Stimulated activated CD8-positive, alpha-beta memory T cell treated with anti-CD3 and anti-CD28 coated beads, Interleukin-2, amount 100 ng/mL, for 1 hour (primary cell): ENCODE measurements at places on chromosomes 5 and 9.

DNA sequence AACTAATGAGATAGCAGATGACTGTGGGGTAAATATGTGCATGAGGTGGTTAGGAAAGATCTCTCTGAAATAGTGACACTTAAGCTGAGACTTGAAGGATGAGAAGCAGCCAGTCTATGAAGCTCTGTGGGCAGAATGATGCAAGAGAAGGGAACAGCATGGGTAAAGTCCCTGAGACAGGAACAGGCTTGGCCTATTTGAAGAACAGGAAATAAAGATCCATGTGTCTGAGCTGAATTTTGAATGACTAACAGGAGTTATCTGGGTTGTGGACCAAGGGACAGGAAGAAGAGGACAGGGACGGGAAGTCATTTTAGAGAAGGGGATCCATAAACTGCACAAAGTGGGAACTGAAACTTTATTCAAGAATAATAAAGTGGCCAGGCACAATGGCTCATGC is 25.6 kb upstream of the HMGCS1 start:
- DNase-seq: no peak

GRCh38 chr5:39148983-39149534 is 70.3 kb downstream of the FYB1 start:
- no peak for DNase-seq

GRCh38 chr9:93813221-93814076 is 141.7 kb downstream of the BARX1 start:
- DNase-seq: no peak

- no peak for DNase-seq
These were observed 10.2 kb upstream of the LCP2 start for GRCh38 chr5:170307575-170308465.

DNA sequence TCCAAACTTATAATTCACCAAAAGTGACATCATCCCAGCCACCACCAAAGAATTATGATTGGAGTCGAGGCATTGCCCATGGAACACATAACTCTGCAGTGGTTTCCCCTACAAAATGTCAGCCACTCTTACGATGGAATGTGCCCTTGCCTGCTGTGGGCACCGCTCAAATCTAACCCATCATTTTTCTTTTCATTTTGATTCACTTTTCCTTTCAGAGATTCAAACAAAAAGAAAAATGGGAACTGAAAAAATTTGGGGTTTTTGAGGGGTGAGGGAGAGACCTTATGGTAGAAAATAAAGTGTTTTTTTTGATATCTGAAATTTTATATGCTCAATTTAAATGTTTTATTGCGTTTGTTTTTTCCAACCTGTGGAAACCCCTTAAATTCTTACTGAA is 28.1 kb downstream of the SMARCA2 start:
- DNase-seq: no peak

DNA sequence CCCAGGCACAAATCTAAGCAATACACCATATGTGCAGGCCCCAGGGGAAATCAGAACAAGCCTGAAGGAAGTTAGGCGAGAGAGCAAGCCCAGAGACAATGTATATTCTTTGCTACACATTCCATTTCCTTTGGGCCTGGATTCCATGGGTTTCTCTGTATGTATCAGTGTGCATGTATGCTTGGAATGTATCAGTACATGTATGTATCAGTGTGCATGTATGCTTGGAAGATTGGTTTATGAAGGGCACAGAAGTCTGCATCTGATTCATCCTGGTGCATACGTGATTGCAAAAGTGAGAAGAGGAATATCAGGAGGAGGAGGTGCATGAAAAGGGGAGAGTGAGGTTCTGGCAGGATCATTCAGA is 232.6 kb upstream of the ANKRD55 start:
- no peak for DNase-seq

DNA sequence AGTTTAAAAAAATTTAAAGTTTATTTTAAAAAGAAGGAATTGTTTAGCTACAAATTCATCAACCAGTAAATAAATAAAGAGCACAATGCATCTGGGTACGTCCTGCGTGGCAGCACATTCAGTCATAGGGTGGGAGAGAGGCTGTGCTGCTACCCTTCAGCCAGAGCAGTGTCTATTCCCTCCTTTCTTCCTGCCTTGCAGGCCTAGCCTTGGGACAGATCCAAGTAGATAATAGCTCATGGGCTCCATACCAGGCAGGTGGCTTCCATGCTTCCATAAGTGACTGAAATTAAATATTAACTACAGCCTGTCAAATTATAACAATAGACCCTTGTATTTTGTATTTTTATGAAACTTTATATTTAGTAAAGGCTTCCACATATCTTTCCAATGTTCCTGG is 408.3 kb upstream of the RGMB start:
- DNase-seq: no peak

- DNase-seq: no peak
These were observed 79.9 kb downstream of the AOPEP start for GRCh38 chr9:94806307-94806893.

DNA sequence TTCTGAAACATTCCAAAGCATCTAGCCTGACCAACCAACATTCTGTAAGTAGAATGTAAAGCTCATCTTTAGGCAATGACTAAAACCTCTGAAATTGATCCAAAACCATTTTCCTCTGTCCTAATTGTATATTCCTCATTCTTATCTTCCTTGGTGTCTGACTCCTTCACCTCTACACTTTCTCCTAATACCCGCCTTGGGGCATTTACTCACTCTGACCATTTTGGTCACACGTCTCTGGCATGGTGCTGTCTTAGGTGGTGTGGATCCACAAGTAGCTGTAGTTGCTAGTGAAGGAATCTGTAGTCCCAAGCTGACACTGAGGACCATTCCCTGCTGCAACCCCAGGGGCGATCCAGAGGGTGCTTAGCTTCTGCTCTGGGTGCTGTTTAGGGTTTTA is 40.8 kb upstream of the LMNB1 start:
- DNase-seq: no peak

- no peak for DNase-seq
These were observed 8.9 kb downstream of the ZFAND5 start for GRCh38 chr9:72356041-72356582.

DNA sequence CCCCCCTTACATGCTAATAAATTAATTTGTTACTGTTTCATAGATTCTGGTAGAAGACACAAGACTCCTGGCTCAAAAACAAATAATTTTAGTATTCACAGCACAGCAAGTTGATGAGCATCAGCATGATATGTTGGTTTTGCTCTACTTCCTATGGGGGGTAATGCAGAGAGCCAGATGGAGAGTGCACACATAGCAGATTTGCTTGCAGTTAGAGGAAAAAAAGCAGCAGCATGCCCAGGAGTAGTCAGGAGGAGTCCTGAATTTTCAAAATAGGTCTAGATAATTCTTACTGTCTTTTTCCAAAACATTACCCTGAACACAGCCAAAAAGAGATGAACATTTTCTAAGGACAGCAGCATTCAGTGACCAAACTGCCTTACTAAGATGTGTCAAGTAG is 261.3 kb downstream of the COX7C start:
- no peak for DNase-seq

DNA sequence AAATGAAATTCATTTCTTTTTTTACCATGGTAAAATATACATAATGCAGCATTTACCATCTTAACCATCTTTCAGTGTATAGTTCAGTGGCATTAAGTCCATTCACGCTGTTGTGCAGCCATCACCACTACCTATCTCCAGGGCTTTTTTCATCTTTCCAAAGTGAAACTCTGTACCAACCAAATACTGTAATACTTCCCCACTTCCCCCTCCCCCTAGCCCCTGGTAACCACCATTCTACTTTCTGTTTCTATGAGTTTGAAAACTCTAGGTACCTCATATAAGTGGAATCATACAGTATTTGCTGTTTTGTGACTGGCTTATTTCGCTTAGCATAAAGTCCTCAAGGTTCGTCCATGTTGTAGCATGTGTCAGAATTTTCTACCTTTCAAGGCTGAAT is 23.4 kb downstream of the SPAAR start:
- no peak for DNase-seq

- no peak for DNase-seq
These were observed 242.7 kb downstream of the DEPDC1B start for GRCh38 chr5:60457233-60457632.

- peak; percentile 25 for DNase-seq
These were observed 40.6 kb upstream of the SAP30L start for GRCh38 chr5:154405078-154405792.

DNA sequence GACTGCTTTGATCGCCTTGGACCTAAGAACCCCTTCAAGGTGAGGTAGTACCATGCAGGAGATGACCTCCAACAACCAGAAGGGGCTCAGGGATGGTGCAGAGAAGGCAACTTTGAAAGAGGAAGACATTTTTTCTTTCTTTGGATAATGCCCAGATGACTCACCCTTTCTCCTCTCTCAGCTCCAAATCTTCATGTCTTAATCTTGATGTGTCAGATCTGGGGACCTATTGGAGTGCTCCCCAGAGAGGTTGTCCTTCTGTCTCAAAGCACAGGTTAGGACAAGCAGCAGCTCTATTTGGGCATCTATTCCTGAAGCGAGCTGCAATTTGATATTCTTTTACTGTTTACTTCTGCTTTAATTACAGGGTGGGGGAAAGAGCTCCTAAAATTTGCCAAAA is 229.9 kb upstream of the MAP3K1 start:
- no peak for DNase-seq

- no peak for DNase-seq
These were observed 278.4 kb downstream of the NSG2 start for GRCh38 chr5:174323878-174324281.

DNA sequence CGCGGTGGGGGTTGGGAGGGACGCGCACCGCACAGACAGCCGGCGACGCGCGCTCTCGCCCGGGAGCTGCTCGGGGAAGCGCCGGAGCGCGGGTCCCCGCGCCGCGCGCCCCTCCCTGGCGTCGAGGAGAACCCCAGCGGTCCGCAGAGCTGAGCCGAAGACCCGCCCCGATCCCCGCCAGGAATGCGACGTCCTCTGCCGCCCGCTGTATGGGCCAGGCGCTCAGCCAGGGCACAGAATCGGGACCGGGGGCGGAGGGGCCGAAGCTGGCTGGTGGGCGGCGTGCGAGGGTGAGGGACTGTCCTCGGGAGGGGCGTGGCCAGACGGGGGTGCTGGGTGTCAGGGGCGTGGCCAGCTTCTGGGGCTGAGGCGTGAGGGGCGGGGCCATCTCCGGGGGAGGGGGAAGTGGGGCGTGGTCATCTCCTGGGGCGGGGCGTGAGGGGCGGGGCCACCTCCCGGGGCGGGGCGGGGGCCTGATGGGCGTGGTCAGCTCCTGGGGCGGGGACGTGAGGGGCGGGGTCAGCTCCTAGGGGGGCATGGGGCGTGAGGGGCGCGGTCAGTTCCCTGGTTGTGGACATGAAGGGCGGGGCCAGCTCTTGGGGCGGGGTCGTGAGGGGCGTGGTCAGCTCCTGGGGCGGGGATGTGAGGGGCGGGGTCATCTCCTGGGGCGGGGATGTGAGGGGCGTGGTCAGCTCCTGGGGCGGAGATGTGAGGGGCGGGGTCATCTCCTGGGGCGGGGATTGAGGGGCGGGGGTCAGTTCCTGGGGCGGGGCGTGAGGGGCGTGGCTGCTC is 965 bp downstream of the PTGDS start:
- peak; percentile 57 for DNase-seq

- DNase-seq: no peak
These were observed 9.7 kb downstream of the QSOX2 start for GRCh38 chr9:136235709-136236455.

DNA sequence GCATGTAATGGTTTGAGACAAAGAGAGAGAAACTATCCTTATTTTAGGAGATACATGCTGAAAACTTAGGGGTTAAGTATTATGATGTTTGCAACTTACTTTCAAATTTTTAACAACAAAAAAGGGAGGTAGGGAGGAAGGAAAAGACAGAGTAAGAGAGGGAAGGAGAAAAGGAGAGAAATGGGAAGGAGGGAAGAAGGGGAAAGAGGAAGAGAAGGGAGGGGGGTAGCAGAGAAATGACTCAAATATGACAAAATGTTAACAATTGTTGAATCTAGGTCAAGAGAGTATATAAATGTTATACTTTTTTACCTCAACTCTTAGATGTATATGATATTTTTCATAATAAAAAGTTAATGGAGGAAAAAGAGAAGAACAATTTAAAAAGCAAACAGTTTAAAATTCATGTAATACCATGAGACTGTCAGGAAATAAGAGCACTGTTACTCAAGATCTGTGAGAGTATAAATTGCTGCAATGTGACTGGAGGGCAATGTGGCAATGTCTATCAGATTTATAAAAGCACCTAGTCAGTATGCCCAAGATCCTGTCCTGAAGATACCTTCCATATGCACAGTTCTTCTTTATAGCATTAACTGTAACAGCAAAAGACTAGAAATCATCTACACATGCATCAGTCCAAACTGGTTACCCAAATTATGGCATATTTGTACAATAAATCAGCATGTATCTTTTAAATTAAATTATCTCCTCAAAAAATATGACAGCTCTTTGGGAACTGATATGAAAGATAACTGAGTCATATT is 16.3 kb downstream of the FBXW11 start:
- no peak for DNase-seq

DNA sequence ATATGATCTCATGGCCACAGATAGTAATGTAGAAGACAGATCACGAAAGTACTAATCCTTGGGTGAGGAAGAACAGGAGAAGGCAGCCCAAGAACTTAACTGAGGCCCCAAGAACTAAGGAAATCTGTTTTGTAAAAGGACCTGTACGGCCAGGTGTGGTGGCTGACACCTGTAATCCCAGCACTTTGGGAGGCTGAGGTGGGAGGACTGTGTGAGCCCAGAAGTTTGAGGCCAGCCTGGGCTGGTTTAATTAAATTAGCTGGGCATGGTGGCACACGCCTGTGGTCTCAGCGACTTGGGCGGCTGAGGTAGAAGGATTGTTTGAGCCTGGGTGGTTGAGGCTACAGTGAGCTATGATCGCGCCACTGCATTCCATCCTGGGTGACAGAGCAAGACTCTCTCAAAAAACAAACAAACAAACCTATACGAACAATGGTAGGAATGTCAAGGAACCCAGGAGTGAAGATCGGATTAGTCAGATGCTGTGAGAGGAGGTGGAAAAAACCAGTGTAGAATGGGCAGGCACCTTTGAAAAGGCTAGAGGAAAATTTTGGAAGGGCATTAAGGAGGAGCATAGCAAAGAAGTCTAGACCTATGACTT is 283.8 kb upstream of the DMRT1 start:
- no peak for DNase-seq

GRCh38 chr9:93096131-93096802 is at the start of gene CARD19:
Gene CARD19 (plus strand): TSS chr9:93096217. CDS start chr9:93096346, 129 bp downstream.
- no peak for DNase-seq

- DNase-seq: no peak
These were observed 316.5 kb downstream of the ASTN2 start for GRCh38 chr9:117098331-117098730.

- no peak for DNase-seq
These were observed 273.2 kb downstream of the SMARCA2 start for GRCh38 chr9:2288309-2288708.

DNA sequence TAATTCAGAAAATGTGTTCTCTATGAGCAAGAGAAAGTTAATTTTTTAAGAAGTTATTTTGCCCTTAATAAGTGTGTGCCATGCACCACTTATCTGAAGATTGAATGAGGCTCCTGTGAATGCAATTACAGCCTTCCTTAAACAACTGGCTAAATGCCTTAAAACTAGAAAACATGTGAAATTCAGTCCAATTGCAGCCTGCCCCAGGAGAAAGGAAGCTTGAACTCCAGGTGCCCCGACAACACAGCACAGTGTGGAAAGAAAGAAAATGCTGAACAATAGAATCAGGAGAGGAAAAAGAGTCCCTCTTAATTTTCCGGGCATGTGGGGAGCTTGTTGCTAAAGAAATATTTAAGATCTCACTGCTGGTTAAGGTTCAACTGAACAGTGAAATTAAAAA is 8.8 kb downstream of the LHFPL2 start:
- no peak for DNase-seq

GRCh38 chr5:150895431-150896428 is 9.1 kb downstream of the ZNF300 start:
- no peak for DNase-seq

GRCh38 chr5:130796032-130796431 is 369.0 kb downstream of the HINT1 start:
- DNase-seq: no peak

GRCh38 chr5:132225165-132226032 is 2.3 kb downstream of the P4HA2 start:
- peak; percentile 9 for DNase-seq
